ENCODE measurements at places on chromosomes 5 and 9. TPM values are rescaled to one million over a fixed set of nuclear protein-coding genes. Genes with fewer than 3 reads are reported as not detected.

DNA sequence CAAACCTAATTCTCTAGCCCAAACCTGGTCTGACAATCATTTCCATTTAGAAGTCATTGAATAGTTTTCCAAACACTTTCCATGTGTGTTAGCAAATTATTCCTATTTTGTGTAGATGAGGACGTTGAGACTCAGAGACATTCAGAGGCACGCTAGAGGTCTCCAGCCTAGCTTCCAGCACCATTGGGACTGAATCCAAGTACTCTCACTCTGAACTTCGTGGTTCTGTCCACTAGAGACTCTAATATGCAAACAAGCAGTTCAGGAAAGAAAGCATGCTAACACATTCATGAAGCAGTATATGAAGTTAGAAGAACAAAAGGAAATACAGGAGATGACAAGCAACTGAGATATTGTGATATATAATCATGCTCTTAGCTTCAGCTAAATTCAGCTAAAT is 354.8 kb downstream of the NTRK2 start:
- DNase-seq = no peak

- DNase-seq = no peak
Observed at GRCh38 chr5:9056046-9056445, 489.8 kb downstream of the SEMA5A start.

GRCh38 chr5:133109655-133110483 is 58.1 kb downstream of the HSPA4 start:
- DNase-seq = no peak

- no peak for DNase-seq
Observed at GRCh38 chr5:170181902-170182301, 50.9 kb upstream of the C5orf58 start.

GRCh38 chr5:34914671-34915138 is 599 bp downstream of the RAD1 start:
- DNase-seq = peak; percentile 25

DNA sequence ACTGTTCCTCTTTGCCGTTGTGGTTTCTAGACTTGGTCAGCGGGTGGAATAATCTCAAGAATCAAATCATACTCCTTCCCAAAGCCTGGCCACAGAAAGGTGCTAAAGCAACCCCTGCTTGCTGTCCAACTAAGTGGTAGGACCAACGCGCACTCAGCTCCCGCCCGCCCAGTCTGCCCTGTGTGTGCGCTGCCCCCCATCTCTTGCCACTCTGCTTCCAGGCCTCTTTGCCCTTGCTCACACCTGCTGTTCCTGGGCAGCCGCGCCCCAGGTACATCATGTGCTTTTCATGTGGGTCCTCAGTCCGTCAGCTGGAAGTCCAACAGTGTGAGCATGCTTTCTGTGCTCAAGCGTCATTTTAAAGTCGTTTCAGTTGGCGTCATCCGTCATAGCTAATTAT is 65.5 kb downstream of the SYK start:
- DNase-seq = no peak

DNA sequence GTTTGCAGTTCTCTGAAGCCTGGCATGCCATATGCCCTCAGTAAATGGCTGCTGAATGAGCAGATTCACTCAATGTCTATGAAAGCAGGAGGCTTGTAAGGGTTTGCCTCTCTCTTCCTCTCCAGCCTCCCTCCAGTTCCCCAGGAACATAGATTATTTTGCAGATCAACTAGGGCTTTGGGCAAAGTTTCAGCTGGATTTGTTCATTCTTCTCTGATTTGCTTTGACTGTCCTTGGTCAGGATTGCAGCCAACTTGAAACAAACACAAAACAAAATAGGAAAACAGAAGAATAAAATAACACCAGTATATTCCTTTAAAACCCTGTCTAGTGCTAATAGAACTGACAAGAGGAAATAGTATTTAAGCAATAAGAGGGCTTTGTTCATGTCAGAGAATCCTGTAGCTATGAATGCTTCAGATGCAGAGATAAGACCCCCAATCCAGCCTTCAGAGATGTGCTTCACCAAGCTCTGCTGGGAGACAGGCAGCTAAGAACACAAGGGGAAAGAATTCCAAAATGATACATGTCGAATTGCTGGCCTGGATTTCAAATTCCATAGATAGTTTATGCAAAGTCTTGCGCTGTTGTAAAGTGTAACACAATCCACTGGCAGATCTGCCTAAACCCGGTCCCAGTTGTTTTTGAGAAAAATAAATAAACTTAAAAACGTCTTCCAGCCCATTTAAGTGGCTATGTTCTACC is 174.3 kb downstream of the PAPPA start:
- no peak for DNase-seq

- no peak for DNase-seq
Observed at GRCh38 chr5:169626779-169627178, 10.3 kb upstream of the DOCK2 start.

DNA sequence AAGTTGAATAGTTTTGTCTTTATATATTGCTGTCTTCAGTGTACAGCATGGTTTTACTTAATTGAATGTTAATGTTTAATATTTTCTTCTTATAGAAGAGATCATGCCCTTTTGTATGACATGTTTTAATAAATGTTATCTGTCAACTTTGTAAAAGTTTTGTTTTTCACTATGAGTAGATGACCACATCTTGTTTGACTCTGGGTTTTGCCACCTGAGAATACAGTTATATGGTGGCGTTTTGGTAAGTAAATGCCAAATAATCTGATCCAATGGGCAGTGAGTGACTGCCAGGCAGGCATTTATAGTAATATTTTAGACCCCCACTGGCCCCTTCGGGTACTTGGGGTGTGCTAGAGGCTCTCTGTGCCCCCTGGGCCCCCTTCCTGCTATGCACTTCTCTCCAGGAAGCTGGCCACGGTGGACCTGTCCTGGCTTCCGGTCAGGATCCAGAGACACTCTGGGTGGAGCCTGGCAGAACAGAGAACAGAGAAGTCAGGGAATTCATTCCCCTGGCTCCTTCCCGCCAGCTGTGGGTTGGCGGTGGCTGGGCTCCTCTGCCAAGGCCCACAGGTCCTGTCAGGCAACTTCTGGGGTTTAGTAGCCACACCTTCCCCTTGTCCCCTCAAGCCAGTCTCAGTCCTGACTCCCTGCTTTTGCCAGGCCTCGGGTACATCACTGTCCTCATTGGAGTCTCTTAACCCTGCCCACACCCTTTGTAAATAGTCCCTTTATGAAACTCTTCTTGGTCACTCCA is 22.2 kb upstream of the ZBTB34 start:
- no peak for DNase-seq

DNA sequence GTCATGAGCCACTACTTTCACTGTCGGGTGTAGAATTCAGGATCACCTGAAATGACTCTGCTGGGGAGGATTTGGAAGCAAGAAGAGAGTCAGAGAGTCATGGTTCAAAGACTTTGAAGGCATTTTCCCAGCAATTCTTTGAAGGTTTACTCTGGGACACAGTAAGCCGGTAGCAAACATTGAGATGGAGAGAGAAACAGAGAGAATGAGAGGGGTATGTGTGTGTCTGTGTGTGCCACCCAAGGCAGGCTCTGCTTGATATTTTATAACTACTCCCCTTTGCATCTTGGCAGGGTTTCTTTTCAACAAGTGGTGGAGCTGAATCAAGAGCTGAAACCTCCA is 89.8 kb downstream of the ANKRD55 start:
- DNase-seq = no peak

DNA sequence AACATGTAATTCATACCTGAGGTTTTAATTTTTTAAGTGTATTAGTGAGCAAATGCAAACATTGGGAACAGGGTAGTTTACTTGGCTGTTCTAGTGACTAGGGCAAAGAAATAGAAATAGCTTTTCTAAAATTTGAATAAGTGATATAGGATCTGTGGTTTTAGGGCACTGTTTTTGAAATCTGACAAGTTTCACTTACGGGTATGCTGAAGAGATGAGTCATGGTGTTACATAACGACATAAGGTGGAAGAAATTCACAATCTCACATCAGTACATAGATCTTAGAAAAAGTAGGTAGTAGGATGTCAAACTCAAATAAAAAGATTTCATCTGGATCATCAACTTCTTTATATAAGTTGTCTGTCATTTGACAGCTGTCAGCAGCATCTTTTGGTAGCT is 772.3 kb downstream of the MAT2B start:
- DNase-seq = no peak

GRCh38 chr9:88555268-88555980 is 20.4 kb downstream of the NXNL2 start:
- no peak for DNase-seq

GRCh38 chr5:138952962-138953361 is 77.8 kb upstream of the LRRTM2 start:
- DNase-seq = no peak

DNA sequence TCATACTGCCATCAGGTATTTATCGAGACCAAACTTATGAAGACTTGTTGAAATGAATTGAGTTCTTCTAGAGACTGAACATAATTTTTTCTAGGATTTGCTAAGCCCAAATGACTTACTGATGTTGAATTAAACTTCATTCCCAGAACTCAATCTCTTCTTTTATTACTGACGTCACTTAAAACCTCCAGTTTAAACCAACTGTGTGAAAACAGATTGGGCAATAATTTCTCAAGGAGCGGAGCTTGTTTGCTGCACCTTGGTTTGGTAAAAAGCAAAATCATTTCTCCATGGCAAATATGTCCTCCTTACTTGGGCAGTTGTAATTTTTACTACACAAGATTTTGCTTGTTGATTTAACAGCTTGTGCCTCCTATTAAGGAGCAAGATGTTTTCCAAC is 37.4 kb downstream of the CFAP90 start:
- DNase-seq = no peak

- DNase-seq = no peak
Observed at GRCh38 chr5:7801891-7802614, 48.9 kb downstream of the CFAP90 start.

DNA sequence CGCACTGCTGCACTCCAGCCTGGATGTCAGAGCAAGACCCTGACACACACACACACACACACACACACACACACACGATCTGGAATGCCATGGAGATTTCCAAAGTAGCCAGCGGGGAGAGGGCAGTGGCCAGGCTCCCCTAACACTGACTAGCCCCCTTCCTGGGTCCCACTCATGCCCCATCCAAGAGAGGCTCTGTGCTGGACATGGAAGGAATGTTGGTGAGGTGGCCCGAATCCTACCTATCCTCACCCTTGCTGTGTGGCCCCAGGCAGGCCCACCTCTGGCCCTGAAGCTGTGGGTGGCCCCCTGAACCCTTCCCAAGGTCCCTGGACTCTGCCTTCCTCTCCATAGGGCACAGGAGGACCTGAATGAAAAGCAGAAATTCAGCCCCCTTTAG is 7.3 kb downstream of the BRD3 start:
- no peak for DNase-seq

Gene LNPEP
- 77.7 TPM for total RNA-seq

Gene BTNL8
- total RNA-seq = not detected

Gene TMC1
- total RNA-seq = not detected

Gene TLE4
- 11.2 TPM for total RNA-seq

Gene NEUROG1
- not detected for total RNA-seq

Gene SLC6A19
- total RNA-seq = not detected
